ENCODE measurements at places on chromosomes 1 and 21. TPM values are rescaled to one million over a fixed set of nuclear protein-coding genes. Genes with fewer than 3 reads are reported as not detected.

TAL1 gene
- not detected for total RNA-seq

FAM72D gene
- 7.5 TPM for total RNA-seq

KCNN3 gene
- 0.35 TPM for total RNA-seq

CLCA2 gene
- total RNA-seq: not detected

NPR1 gene
- total RNA-seq: 0.09 TPM

FALEC gene
- total RNA-seq: not detected

SLC30A10 gene
- not detected for total RNA-seq

CA6 gene
- total RNA-seq: 1.3 TPM

DNA sequence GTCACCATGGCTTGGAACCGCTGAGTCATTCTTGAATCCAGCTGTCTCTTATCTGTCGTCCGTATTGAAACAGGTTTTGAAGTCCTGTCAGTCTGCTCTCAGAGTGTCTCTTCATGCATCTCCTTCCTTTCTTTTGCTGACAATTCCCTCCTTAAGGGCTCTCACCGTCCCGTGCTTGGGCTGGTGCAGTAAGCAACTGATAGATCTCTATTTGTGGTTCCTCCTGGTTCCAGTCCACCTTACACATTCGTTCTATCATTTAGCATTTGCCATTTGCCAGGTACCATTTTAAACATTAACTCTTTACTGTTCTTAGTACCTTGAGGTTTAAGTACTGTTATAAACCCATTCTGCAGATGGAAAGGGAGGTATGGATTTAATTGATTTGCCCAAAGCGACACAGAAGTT is 88.9 kb downstream of the DYRK1A start:
- peak overlapping the region; percentile 18 for H3K27ac ChIP-seq
- no peak overlapping the region for H3K4me3 ChIP-seq
- DNase-seq: no peak
- H3K27me3 ChIP-seq: no peaks in the 10 kb centered on the region

DNA sequence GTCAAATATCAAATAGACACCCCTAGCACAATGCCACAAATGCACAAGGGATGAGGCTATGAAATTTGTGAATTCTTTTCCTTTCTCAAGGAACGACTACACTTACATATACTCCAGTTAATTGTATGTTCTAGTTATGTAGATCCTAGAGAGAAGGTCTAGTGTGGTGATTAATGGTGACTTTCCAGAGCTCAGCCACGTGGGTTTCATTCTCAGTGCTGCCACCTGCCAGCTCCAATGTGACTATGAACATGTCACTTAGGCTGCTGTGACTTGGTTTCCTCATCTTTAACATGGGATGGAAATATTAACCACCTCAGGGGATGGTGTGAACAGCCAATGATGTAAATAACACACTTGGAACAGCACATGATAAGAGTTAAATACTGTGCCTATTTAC is 138.3 kb downstream of the APP start:
- no peak for DNase-seq
- peaks cover 11% of the 10 kb centered on the region for H3K4me1 ChIP-seq
- H3K4me3 ChIP-seq: no peak overlapping the region
- H3K27me3 ChIP-seq: no peaks in the 10 kb centered on the region

DNA sequence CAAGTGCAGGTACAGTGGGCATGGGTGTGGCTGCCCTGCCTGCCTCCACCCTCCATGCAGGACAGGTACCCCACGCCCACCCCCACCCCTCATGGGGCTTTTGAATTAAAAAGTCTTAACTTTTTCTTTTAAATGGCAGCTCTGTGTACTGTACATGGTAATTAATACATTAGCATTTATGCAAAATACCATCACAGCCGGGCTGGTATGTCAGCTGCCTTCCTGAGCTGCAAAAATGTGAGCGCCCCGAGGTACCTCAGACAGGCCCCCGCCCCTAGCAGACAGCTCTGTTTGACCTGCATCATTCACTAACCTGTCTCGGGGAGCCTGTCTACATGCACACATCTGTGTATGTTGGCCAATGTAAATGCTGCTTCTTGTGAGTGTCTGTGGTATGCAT is 42.2 kb upstream of the POU3F1 start:
- no peaks in the 10 kb centered on the region for H3K4me1 ChIP-seq
- no peak overlapping the region for H3K4me3 ChIP-seq
- no peak overlapping the region for H3K27ac ChIP-seq

DNA sequence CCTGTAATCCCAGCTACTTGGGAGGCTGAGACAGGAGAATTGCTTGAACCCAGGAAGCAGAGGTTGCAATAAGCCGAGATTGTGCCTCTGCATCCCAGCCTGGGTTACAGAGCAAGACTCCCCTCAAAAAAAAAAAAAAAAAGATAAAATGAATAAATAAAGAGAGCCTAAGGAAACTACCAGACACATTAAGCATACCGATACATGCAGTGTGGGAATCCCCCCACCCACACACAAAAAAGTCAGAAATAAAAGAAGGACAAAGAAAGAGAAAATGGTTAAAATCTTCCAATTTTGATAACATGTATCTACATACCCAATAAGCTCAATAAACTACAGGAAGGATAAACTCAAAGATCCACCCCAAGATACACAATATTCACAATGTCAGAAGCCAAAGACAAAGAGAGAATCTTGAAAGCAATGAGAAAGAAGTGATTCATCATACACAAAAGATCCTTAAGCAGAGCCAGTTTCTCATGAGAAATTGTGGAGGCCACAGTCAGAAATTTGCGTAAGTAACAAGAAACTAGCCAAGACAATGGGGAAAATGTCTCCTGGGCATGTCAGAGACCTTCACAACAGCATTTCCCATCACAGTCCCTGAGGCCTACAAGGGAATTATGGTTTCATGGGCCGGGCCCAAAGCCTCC is 1197.0 kb downstream of the AMY1C start:
- no peaks in the 10 kb centered on the region for H3K4me1 ChIP-seq
- no peaks in the 10 kb centered on the region for H3K36me3 ChIP-seq
- H3K4me3 ChIP-seq: no peak overlapping the region
- H3K27ac ChIP-seq: no peak overlapping the region
- no peak for DNase-seq

- H3K4me3 ChIP-seq: no peak overlapping the region
- H3K27ac ChIP-seq: no peak overlapping the region
- no peaks in the 10 kb centered on the region for H3K4me1 ChIP-seq
Observed at GRCh38 chr1:187631381-187631675, 802.6 kb downstream of the PLA2G4A start.

- H3K27me3 ChIP-seq: no peaks in the 10 kb centered on the region
- H3K36me3 ChIP-seq: peaks cover 2% of the 10 kb centered on the region
- no peak for DNase-seq
- H3K27ac ChIP-seq: no peak overlapping the region
Observed at GRCh38 chr1:172145656-172146055, 274.8 kb upstream of the C1orf105 start.

DNA sequence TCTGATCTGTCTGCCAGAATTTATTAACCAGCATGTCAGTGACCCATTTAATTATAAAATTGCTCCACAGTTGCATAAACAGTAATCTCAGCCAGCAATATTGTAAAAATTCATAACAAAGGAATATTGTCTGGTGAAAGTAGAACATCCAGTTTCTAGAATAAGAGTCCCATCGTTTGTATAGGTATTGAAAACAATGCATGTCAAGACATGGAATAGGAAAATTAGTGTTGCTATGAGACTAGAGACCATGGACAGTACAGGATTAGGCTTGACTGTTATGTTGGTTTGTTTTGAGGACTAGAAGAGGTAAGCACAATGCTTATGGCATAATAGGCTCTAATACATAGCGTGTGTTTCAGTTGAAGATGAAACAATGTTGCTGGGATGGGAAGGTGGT is 37.1 kb downstream of the ATF6 start:
- H3K4me1 ChIP-seq: peaks cover 7% of the 10 kb centered on the region
- no peak for DNase-seq
- H3K27me3 ChIP-seq: no peaks in the 10 kb centered on the region
- no peak overlapping the region for H3K4me3 ChIP-seq
- no peak overlapping the region for H3K27ac ChIP-seq

DNA sequence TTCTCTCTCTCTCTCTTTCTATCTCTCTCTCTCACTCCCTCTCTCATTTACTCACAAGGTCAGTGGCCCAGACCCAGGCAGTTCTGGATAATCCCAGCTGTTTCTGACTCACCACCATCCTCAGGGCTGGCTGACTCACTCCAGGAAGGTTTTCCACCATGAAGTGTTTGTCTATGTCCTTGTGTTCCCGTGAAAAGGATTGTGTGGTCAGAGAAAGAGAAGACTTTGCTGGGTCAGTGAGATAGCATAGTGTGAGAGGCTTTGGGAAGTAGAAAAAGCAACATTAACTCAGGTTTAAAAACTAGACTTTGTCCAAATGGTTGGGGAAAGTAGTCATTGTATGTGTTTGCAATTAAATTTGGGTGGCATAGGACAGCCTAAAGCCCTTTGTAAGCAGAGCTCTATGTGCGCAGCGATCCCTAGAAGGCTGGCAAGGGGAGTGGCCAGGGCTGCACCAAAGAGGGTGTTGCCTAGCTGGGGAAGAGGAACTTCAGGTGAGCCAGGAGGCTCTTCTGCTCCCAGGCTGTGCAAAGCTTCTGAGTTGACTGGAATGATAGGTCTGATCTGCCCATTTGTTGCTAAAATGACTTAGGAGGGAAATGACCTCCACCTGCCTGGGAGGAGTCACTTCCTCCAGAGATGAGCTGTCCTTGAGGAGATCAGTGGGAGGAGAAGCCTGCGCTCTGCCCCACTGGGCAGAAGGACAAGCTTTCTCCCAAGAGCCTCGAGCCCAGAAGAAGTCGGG is 4.9 kb upstream of the CAPN2 start:
- H3K4me3 ChIP-seq: no peak overlapping the region
- H3K4me1 ChIP-seq: peaks cover 53% of the 10 kb centered on the region
- H3K27me3 ChIP-seq: peaks cover 10% of the 10 kb centered on the region
- H3K36me3 ChIP-seq: no peaks in the 10 kb centered on the region
- no peak for DNase-seq

DNA sequence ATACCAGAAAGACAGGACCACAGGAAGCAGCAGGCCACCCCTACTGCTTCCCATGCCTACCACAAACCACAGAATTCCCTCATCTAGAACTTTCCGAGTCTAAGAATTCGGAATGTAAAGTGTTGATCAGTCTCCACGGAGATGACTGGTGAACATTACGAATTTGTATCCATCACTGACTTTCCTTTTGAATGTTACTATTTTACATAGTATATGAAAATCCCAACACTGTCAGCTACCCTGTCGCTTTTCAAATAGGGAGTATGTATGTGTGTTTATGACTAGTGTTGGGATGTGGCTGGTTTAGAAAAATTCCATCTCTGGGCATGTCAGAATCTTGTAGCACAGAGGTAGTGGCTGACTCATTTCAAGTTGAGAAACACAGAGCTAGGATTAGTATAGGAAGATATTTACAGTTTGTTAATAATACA is 118.2 kb downstream of the COQ8A start:
- no peaks in the 10 kb centered on the region for H3K36me3 ChIP-seq
- H3K27me3 ChIP-seq: no peaks in the 10 kb centered on the region
- no peak for DNase-seq
- no peak overlapping the region for H3K27ac ChIP-seq

All from activated CD4-positive, alpha-beta T cell treated with anti-CD3 and anti-CD28 coated beads, Interleukin-2, amount 10 ng/mL, durations not matched to agents 24 days and 14 days (primary cell).